ENCODE measurements at places on chromosomes 2 and 18.

DNA sequence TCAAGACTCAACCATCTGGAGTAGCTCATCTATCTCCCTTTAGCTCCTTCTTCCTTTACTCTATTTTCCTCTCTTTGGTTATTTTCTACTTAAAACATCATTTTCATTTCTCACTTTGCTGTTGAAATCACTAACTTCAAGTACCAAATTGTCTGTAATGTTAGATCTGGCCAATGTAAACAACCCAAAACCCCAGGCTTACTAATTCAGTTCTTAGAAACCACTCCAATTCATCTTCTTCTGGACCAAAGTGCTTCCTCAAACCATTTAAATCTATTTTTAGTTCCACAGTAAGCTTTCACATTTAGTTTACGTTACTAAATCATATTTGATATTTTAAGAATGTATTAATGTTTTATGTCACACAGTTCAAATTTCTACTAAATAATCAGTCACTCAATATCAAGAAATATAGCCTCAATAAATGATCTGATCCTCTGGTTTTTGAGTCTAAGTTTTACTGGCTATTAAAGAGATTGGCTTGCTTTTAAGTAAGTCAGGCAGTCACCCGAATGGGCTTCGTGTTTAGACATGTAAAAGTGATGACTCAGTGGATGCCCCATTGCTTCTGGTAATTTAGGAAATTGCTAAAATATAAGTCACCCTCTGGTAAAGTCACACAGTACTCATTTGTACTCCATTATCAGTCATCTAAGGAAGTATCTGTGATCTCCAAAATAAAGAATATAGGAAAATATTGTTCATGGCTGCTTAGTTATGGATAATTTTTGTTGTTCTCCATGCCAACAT lies 527.2 kb upstream of the SOX11 start:
- DNase-seq = peak; percentile 16

- no peak for DNase-seq
Measured at GRCh38 chr2:30255466-30256408, 24.4 kb downstream of the LBH start.

GRCh38 chr2:218149098-218149497 lies 17.7 kb downstream of the CXCR1 start:
- DNase-seq = no peak

DNA sequence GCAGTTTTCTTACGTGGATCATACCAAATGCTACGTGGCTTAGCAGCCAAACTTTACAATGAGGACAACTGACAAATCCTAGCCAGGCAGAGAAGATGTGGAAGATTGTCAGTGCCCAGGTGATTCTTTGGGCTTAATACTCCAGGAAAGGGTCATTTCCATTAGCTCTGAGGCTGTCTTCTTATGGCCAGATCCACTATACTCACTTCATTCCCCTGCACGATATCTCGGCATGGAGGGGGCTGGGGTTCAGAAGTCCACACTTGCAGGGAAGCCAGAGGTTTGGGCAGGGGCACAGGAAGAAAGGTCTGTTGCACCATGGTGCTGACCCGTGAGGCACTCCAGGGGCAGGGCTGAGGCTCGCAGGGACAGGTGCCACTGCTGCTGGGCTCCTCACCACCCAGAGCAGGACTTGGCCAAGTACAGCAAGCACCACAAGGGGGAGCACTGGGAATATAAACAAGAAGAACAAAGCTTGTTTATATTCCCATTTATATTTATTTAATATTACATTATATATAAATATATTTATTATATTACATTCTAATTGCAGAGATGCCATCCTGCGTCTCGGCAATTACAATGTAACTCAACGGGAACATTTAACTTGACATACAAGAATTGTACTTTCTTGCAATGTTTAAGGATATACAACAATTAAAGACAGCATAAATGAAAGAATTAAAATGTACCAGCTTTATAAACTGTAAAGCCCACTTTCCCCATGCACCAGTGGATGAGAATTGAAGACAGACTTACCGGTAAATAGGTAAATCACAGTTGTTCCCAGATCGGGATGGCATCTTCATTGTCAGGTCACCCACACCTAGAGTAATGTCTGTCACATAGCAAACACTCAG lies 27.2 kb downstream of the CLUL1 start:
- DNase-seq = peak; percentile 69
